ENCODE measurements at places on chromosomes 7 and 10. TPM values are rescaled to one million over a fixed set of nuclear protein-coding genes. Genes with fewer than 3 reads are reported as not detected.
A peak's percentile ranks its signal among the peaks of the same experiment; 100 is the strongest.

- no peak for DNase-seq
- no peaks in the 10 kb centered on the region for H3K36me3 ChIP-seq
- no peaks in the 10 kb centered on the region for H3K27me3 ChIP-seq
- no peak overlapping the region for H3K27ac ChIP-seq
- no peak overlapping the region for H3K4me3 ChIP-seq
- no peaks in the 10 kb centered on the region for H3K4me1 ChIP-seq
Observed at GRCh38 chr10:90769946-90770841, 87.6 kb downstream of the HTR7 start.

ACSM6 gene
- total RNA-seq = not detected

NPY gene
- 0.53 TPM for total RNA-seq

- no peak overlapping the region for H3K27ac ChIP-seq
- DNase-seq = no peak
- no peaks in the 10 kb centered on the region for H3K4me1 ChIP-seq
- H3K4me3 ChIP-seq = no peak overlapping the region
- no peaks in the 10 kb centered on the region for H3K27me3 ChIP-seq
- H3K36me3 ChIP-seq = no peaks in the 10 kb centered on the region
Observed at GRCh38 chr7:8056439-8056838, 87.8 kb downstream of the GLCCI1 start.

GRCh38 chr7:32879460-32879859 lies 12.1 kb downstream of the KBTBD2 start:
- H3K36me3 ChIP-seq = no peaks in the 10 kb centered on the region
- no peak overlapping the region for H3K4me3 ChIP-seq
- H3K27ac ChIP-seq = no peak overlapping the region

- peaks cover 7% of the 10 kb centered on the region for H3K4me1 ChIP-seq
- no peak overlapping the region for H3K4me3 ChIP-seq
- no peaks in the 10 kb centered on the region for H3K36me3 ChIP-seq
- DNase-seq = no peak
Observed at GRCh38 chr10:78137147-78137546, 103.5 kb downstream of the RPS24 start.

DNA sequence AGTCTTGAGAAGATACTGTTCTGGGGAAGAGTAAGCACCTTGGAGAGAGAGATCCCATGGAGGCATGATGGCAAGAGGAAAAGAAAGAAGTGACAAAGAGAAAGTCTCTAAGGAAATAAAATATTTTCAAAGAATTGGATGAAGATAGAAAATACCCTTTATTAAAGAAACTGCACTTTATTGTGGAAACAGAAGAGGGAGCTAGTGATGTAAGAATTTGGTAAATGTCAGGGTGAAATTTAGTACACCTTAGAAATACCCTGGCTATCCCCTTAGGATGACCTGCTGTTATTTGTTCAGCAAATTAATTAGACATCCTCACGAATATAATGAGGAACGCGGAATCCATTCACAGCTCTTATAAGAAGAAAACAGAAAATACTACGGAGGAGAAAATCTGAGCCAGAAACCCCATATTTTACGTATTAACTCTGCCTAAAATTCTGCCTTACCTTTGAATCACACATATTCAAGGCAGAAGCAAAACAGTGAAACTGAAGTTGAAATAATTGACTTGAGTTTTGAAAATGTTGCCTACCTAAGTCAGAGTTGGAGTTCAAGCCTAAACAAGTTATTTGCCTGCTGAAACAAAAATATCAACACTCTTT lies 90.7 kb downstream of the TFPI2 start:
- H3K4me1 ChIP-seq = no peaks in the 10 kb centered on the region
- no peak for DNase-seq
- H3K4me3 ChIP-seq = no peak overlapping the region

SH2D4B gene
- total RNA-seq = 0.53 TPM

GRCh38 chr7:131747658-131748232 lies 191.3 kb upstream of the PODXL start:
- H3K4me3 ChIP-seq = no peak overlapping the region
- no peaks in the 10 kb centered on the region for H3K36me3 ChIP-seq
- DNase-seq = no peak
- H3K4me1 ChIP-seq = no peaks in the 10 kb centered on the region

GRCh38 chr7:108455998-108456677 lies at the start of gene NRCAM:
NRCAM (minus strand) TSS chr7:108456436; CDS start chr7:108240064, 216,372 bp downstream.
- H3K27me3 ChIP-seq = no peaks in the 10 kb centered on the region
- H3K4me3 ChIP-seq = peak within 1 kb of the TSS; percentile 21
- no peak within 1 kb of the TSS for H3K27ac ChIP-seq
- peaks cover 4% of the 10 kb centered on the region for H3K4me1 ChIP-seq

FUOM gene
- 26.3 TPM for total RNA-seq

GRCh38 chr7:99829524-99830160 lies 1.8 kb downstream of the CYP3A43 start:
- no peak overlapping the region for H3K4me3 ChIP-seq
- H3K4me1 ChIP-seq = peaks cover 2% of the 10 kb centered on the region
- H3K27me3 ChIP-seq = no peaks in the 10 kb centered on the region
- no peaks in the 10 kb centered on the region for H3K36me3 ChIP-seq
- no peak overlapping the region for H3K27ac ChIP-seq
- no peak for DNase-seq

GRCh38 chr10:131728286-131729228 lies 172.3 kb upstream of the PPP2R2D start:
- H3K36me3 ChIP-seq = no peaks in the 10 kb centered on the region
- H3K4me1 ChIP-seq = peaks cover 8% of the 10 kb centered on the region
- H3K4me3 ChIP-seq = no peak overlapping the region
- H3K27me3 ChIP-seq = no peaks in the 10 kb centered on the region
- DNase-seq = no peak

FGF8 gene
- total RNA-seq = not detected

DNA sequence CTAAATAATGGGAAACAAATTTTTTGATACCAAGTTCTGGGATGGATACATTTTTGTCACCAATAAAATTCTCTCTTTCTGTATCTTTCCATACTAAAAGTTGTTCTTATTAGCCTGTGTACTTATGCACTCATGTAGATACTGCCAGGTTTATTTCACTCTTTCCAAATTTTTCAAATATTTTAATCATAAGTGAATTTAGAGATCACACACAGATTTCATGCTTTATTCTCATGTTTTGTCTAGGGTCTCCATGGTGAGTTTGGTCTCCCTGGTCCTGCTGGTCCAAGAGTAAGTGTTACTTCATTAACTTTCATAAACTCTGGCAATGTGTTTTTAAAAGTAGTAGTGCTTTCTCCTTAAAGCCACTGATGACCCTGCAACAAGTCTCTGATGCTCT lies 20.3 kb downstream of the COL1A2 start:
- no peaks in the 10 kb centered on the region for H3K36me3 ChIP-seq
- DNase-seq = no peak
- peaks cover 9% of the 10 kb centered on the region for H3K4me1 ChIP-seq
- no peaks in the 10 kb centered on the region for H3K27me3 ChIP-seq
- peak overlapping the region; percentile 27 for H3K27ac ChIP-seq
- no peak overlapping the region for H3K4me3 ChIP-seq

SYT15 gene
- 1.1 TPM for total RNA-seq

- no peaks in the 10 kb centered on the region for H3K4me1 ChIP-seq
- no peaks in the 10 kb centered on the region for H3K27me3 ChIP-seq
- H3K27ac ChIP-seq = no peak overlapping the region
Observed at GRCh38 chr10:27449571-27449970, 54.5 kb upstream of the RAB18 start.

NEBL gene
- total RNA-seq = 3.0 TPM

GRCh38 chr10:43230101-43230908 lies 36.6 kb downstream of the RASGEF1A start:
- no peak overlapping the region for H3K4me3 ChIP-seq
- no peaks in the 10 kb centered on the region for H3K27me3 ChIP-seq
- H3K4me1 ChIP-seq = no peaks in the 10 kb centered on the region
- no peaks in the 10 kb centered on the region for H3K36me3 ChIP-seq
- no peak overlapping the region for H3K27ac ChIP-seq
- DNase-seq = peak; percentile 16

- H3K4me3 ChIP-seq = peak within 1 kb of the TSS; percentile 61
- no peaks in the 10 kb centered on the region for H3K36me3 ChIP-seq
- peak within 1 kb of the TSS; percentile 89 for H3K27ac ChIP-seq
- DNase-seq = peak; percentile 88
- H3K27me3 ChIP-seq = no peaks in the 10 kb centered on the region
Observed at GRCh38 chr7:100126931-100127865, at the start of gene MBLAC1. MBLAC1 (plus strand) TSS chr7:100126967; CDS start chr7:100127396, 429 bp downstream.

DNA sequence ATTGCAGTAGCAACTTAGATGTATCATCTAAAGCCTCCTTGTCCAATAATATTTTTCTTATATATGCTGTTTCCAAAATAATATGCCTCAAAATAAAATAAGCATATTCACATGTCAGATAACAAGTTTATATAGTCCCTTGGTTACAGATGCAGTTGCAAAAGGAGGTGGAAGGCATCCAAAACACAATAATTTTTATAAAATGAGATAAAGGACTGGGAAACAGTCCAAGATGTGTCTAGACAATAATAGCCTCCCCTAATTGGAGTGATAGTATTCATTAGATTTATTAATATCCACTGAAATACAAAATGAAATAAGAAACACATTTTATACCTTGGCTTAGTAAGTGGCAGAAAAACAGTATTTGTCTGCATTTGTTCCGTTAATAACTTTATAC lies 30.3 kb downstream of the BCAP29 start:
- no peak overlapping the region for H3K27ac ChIP-seq
- no peaks in the 10 kb centered on the region for H3K36me3 ChIP-seq
- no peak overlapping the region for H3K4me3 ChIP-seq

GSTO2 gene
- 12.3 TPM for total RNA-seq

- H3K4me3 ChIP-seq = no peak overlapping the region
- H3K27ac ChIP-seq = no peak overlapping the region
- H3K27me3 ChIP-seq = no peaks in the 10 kb centered on the region
- DNase-seq = no peak
- H3K36me3 ChIP-seq = no peaks in the 10 kb centered on the region
Observed at GRCh38 chr10:88508796-88509195, 74.3 kb downstream of the RNLS start.

- H3K27ac ChIP-seq = no peak overlapping the region
- H3K27me3 ChIP-seq = no peaks in the 10 kb centered on the region
- H3K36me3 ChIP-seq = no peaks in the 10 kb centered on the region
- no peak for DNase-seq
Observed at GRCh38 chr7:138903186-138903820, 77.9 kb downstream of the KIAA1549 start.

NET1 gene
- 50.9 TPM for total RNA-seq

- H3K4me3 ChIP-seq = no peak overlapping the region
- no peak overlapping the region for H3K27ac ChIP-seq
- H3K36me3 ChIP-seq = no peaks in the 10 kb centered on the region
- H3K4me1 ChIP-seq = no peaks in the 10 kb centered on the region
- H3K27me3 ChIP-seq = no peaks in the 10 kb centered on the region
Observed at GRCh38 chr10:13066527-13066926, 33.4 kb upstream of the OPTN start.

- no peak overlapping the region for H3K4me3 ChIP-seq
- no peaks in the 10 kb centered on the region for H3K4me1 ChIP-seq
- no peak for DNase-seq
- H3K27me3 ChIP-seq = no peaks in the 10 kb centered on the region
- H3K36me3 ChIP-seq = no peaks in the 10 kb centered on the region
Observed at GRCh38 chr10:84546609-84547008, 218.2 kb downstream of the CCSER2 start.

GRCh38 chr10:1550291-1550595 lies 187.1 kb downstream of the ADARB2 start:
- H3K4me1 ChIP-seq = no peaks in the 10 kb centered on the region
- H3K27me3 ChIP-seq = no peaks in the 10 kb centered on the region
- no peak overlapping the region for H3K4me3 ChIP-seq
- H3K27ac ChIP-seq = no peak overlapping the region
- H3K36me3 ChIP-seq = no peaks in the 10 kb centered on the region

DNA sequence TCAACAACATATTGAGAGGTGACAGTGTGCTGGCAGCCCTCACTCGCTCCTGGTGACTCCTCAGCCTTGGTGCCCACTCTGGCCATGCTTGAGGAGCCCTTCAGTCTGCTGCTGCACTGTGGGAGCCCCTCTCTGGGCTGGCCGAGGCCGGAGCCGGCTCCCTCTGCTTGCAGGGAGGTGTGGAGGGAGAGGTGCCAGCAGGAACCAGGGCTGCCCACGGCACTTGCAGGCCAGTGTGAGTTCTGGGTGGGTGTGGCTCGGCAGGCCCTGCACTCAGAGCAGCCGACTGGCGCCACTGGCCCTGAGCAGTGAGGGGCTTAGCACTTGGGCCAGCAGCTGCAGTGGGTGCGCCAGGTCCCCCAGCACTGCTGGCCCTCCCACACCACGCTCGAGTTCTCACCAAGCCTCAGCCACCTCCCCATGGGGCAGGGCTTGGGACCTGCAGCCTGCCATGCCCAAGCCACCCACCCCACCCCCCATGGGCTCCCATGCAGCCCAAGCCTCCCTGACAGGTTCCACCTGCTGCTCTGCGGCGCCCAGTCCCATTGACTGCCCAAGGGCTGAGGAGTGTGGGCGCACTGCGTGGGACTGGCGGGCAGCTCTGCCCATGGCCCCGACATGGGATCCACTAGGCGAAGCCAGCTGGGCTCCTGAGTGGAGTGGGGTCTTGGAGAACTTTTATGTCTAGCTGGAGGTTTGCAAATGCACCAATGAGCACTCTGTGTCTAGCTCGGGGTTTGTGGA lies 377.1 kb upstream of the ANKRD30A start:
- H3K4me3 ChIP-seq = no peak overlapping the region
- no peaks in the 10 kb centered on the region for H3K36me3 ChIP-seq
- no peak for DNase-seq
- no peak overlapping the region for H3K27ac ChIP-seq

GNG11 gene
- total RNA-seq = 64.1 TPM

- DNase-seq = no peak
- H3K4me3 ChIP-seq = no peak overlapping the region
- H3K4me1 ChIP-seq = no peaks in the 10 kb centered on the region
- H3K27ac ChIP-seq = no peak overlapping the region
- H3K27me3 ChIP-seq = no peaks in the 10 kb centered on the region
Observed at GRCh38 chr7:34723338-34723737, 65.3 kb downstream of the NPSR1 start.

DNA sequence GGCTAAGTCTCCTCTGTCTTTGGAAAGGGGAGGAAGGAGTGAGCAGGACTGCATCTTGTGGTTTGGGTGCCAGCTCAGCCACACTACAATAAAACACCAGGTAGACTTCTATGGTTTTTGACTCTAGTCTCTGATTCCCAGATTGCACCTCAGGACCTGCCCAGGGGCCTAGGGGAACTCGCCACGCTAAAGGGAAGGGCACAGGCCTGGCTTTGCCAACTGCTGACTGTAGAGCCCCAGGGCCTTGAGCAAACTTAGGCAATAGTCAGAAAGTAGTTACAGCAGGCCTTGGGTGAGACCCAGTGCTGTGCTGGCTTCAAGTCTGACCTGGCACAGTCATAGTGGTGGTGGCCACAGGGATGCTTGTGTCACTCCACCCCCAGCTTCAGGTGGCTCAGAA lies 24.2 kb upstream of the PRR15 start:
- H3K36me3 ChIP-seq = no peaks in the 10 kb centered on the region
- H3K27ac ChIP-seq = no peak overlapping the region
- H3K27me3 ChIP-seq = no peaks in the 10 kb centered on the region
- no peaks in the 10 kb centered on the region for H3K4me1 ChIP-seq
- DNase-seq = no peak

- no peak for DNase-seq
- H3K27me3 ChIP-seq = no peaks in the 10 kb centered on the region
- H3K4me3 ChIP-seq = no peak overlapping the region
- H3K27ac ChIP-seq = no peak overlapping the region
Observed at GRCh38 chr7:121961089-121961867, 88.3 kb downstream of the PTPRZ1 start.

HPS1 gene
- total RNA-seq = 56.8 TPM

KLLN gene
- total RNA-seq = 2.0 TPM

CD36 gene
- 13.6 TPM for total RNA-seq

GRCh38 chr10:22437620-22438588 lies 92.6 kb downstream of the SPAG6 start:
- peak overlapping the region; percentile 74 for H3K4me3 ChIP-seq
- peaks cover 5% of the 10 kb centered on the region for H3K4me1 ChIP-seq
- no peaks in the 10 kb centered on the region for H3K36me3 ChIP-seq
